A549 treated with AZD2906 at 1 μM for 4 hours (cell line): ENCODE measurements at places on chromosomes 3 and 15. TPM values are rescaled to one million over a fixed set of nuclear protein-coding genes. Genes with fewer than 3 reads are reported as not detected.

CDHR4 gene
- 0.12 to 0.42 TPM (median 0.28 TPM) in 5 replicates for total RNA-seq

CFAP44 gene
- total RNA-seq, result 0.93 to 1.5 TPM (median 1.1 TPM) in 5 replicates

UROC1 gene
- not detected in 5 replicates for total RNA-seq

GABRR3 gene
- total RNA-seq, result not detected in 5 replicates

MINAR1 gene
- 0.31 to 0.54 TPM (median 0.50 TPM) in 5 replicates for total RNA-seq

SIAH2 gene
- total RNA-seq, result 14.4 to 17.9 TPM (median 17.8 TPM) in 5 replicates

CCDC39 gene
- total RNA-seq, result not detected in 5 replicates
